ENCODE measurements at places on chromosomes 12 and 14. TPM values are rescaled to one million over a fixed set of nuclear protein-coding genes. Genes with fewer than 3 reads are reported as not detected.

Gene MIP
- not detected for polyA plus RNA-seq

Gene SSPN
- 5.2 TPM for polyA plus RNA-seq

Gene KLRD1
- polyA plus RNA-seq = 0.60 TPM

Gene GPRC5D
- not detected for polyA plus RNA-seq

Gene ASB2
- not detected for polyA plus RNA-seq

Gene RNASE3
- not detected for polyA plus RNA-seq

- peak overlapping the region; percentile 38 for H3K4me3 ChIP-seq
- no peaks in the 10 kb centered on the region for H3K36me3 ChIP-seq
- H3K4me1 ChIP-seq = no peaks in the 10 kb centered on the region
- no peak overlapping the region for H3K27ac ChIP-seq
Observed at GRCh38 chr12:585062-586061, 77.9 kb downstream of the NINJ2 start.

DNA sequence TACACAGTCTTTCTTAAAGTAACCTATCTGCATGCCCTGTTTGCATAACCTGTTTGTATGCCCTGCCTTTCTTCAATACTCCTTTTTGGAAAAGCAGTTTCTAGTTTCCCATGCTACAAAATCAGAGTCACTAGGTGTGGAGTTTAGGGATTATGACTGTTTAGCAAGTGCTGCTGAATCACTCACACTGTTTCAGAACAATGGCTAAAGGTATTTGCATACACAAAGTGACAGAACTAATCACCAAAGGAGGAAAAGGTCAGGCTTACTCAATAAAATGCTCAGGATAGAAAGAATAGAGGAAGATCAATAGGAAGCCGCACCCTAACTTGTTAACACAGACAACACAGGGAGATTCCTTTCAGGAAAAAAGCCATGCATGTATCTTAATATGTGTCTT lies 19.4 kb downstream of the EGLN3 start:
- H3K4me1 ChIP-seq = no peaks in the 10 kb centered on the region
- no peak overlapping the region for H3K4me3 ChIP-seq
- H3K27ac ChIP-seq = no peak overlapping the region
- H3K27me3 ChIP-seq = no peaks in the 10 kb centered on the region
- no peaks in the 10 kb centered on the region for H3K36me3 ChIP-seq

DNA sequence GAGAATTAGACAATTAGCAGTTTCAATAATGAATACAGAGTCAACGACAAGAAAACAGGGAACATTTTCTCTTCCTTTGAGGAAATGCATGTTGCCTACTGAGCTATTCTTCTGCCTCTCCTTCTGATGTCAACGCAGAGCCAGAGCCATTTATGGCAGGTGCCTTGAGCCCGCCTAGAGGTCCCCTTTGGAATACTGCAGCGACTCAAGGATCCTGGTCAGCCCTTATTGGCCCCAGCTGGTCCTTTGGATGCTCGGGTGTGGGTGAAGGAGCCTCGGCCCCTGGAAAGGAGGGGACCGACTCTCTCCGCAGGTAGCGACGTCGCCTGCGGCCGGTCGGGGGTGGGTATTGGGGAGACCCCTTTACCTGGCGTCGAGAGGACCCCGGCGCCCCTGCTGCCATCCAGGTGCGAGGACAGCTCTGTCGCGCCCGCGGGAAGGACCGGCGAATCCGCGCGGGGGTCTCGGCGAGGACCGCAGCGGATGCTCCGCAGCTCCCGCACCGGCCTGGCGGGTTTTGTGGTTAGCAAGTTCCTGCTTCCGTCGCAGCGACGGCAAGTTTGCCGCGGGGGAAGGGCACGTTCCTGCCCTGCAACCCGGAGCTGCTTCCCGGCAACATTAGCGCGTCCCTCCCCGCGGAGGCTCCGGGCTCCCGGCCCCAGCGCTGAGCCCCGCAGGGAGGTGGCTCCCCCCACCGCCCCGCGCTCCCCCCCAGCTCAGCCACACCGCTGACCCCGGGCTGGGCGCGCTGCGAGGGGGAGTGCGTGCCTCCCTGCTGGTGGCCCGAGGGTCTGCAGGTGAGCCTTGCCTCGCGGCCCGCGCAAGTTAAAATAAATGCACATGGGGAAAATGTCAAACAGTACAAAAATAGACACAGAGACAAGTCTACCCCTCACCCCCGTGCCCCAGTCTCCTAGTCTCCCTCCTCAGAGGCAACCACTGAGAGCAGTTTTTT lies at the start of gene MANSC1:
TSS of gene MANSC1 (minus strand) at position 532 of the 955 bp plus-strand sequence. CDS start 6,928 bp downstream, outside the sequence.
- H3K4me3 ChIP-seq = peak within 1 kb of the TSS; percentile 72
- H3K27ac ChIP-seq = peak within 1 kb of the TSS; percentile 79
- DNase-seq = peak; percentile 48
- no peaks in the 10 kb centered on the region for H3K27me3 ChIP-seq

GRCh38 chr12:38316391-38317129 lies at the start of gene ALG10B:
ALG10B (plus strand) TSS chr12:38316774; CDS start chr12:38316894, 120 bp downstream.
- H3K4me3 ChIP-seq = peak within 1 kb of the TSS; percentile 97
- peaks cover 18% of the 10 kb centered on the region for H3K4me1 ChIP-seq
- H3K36me3 ChIP-seq = no peaks in the 10 kb centered on the region
- peaks cover 4% of the 10 kb centered on the region for H3K27me3 ChIP-seq

DNA sequence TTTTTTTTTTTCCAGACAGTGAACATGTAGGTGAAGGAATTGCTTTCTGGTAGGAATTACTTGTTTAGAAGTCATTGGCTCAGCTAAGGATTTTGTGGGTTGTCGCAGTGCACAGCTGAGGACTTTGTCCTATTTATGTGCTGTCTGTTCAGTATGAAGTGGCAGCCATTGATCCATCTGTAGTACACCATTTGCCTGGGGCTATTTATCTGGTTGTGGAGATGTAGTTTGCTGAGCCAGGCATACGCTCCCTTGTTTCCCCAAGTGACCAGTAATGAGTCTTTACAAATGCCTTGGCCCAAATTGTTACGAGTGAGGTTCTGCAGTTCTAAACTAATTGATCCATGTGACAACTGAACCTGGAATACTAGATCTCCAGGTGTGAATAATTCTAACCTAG lies 140.1 kb downstream of the NRXN3 start:
- peaks cover 10% of the 10 kb centered on the region for H3K27me3 ChIP-seq
- no peak for DNase-seq
- H3K36me3 ChIP-seq = no peaks in the 10 kb centered on the region
- no peak overlapping the region for H3K4me3 ChIP-seq

DNA sequence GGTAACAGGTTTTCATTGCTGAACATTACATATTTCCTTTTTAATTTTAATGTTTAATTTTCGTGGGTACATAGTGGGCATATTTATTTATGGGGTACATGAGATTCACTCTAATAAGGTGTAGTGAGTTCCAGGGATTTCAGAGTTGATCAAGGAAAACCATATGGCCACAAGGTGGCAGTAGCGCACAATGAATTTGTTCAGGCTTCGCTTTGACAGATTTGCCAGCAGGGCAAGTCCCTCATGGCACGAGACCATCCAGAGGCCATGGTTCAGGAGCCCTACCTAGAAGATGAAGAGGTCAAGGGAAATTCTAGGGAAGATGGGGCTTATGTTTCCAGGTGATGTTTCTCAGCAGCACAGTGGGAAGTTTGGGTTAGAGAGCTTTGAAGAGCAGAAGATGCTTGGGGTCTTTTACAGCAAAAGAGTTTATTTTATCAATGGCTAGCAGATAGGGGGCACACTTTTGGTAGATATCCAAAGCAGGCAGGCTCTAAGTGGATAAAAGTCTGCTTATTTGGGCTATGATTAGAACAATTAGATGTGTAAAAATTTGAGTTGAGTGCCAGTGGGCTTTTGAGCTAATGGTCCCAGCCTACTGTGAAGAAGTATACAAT lies 1004.4 kb downstream of the AACS start:
- H3K4me3 ChIP-seq = no peak overlapping the region
- H3K27me3 ChIP-seq = no peaks in the 10 kb centered on the region
- H3K27ac ChIP-seq = no peak overlapping the region
- no peaks in the 10 kb centered on the region for H3K4me1 ChIP-seq
- no peaks in the 10 kb centered on the region for H3K36me3 ChIP-seq
- no peak for DNase-seq

GRCh38 chr12:213527-213932 lies 427 bp downstream of the SLC6A12 start:
- DNase-seq = no peak
- H3K4me3 ChIP-seq = peak overlapping the region; percentile 80
- peaks cover 14% of the 10 kb centered on the region for H3K4me1 ChIP-seq
- peaks cover 77% of the 10 kb centered on the region for H3K27me3 ChIP-seq

DNA sequence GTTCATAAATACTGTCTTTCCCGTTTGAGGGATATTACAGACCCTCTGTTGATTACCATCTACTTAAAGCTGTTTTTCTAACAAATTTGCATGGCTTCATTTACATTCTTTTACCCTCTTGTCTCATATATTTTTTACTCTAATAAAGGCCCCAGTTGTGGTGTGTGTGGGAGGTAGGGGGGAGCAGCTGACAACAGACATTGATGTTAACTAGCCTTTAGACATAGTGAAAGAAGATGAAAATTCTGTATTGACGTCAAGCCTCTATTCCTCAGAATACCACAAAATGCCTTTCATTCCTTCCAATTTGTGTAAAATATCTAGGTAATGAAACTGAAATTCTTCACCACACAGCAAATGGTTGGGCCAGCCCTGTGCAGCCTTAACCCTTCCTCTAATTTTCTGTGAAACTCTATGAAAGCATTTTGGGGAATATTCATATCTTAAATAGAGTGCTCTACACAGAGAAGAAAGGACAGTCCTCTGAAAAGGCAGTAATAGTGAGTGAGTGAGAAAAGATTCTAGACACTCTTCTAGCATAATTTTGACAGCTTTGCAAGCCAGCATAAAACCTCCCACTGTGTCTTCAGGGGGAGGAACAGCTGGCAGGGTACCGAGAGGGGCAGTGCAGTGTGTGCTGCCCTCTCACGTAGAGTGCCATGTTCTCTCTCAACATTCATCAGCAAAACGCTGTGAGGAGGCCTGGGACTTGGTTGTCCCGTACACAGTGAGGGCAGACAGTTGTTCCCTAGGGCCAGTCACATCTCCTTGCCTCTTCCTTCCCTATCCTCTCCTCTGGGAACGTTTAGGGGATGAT lies 20.1 kb upstream of the CERS5 start:
- H3K27me3 ChIP-seq = no peaks in the 10 kb centered on the region
- no peak for DNase-seq
- H3K27ac ChIP-seq = peak overlapping the region; percentile 47
- no peaks in the 10 kb centered on the region for H3K36me3 ChIP-seq
- no peak overlapping the region for H3K4me3 ChIP-seq
- H3K4me1 ChIP-seq = peaks cover 8% of the 10 kb centered on the region

DNA sequence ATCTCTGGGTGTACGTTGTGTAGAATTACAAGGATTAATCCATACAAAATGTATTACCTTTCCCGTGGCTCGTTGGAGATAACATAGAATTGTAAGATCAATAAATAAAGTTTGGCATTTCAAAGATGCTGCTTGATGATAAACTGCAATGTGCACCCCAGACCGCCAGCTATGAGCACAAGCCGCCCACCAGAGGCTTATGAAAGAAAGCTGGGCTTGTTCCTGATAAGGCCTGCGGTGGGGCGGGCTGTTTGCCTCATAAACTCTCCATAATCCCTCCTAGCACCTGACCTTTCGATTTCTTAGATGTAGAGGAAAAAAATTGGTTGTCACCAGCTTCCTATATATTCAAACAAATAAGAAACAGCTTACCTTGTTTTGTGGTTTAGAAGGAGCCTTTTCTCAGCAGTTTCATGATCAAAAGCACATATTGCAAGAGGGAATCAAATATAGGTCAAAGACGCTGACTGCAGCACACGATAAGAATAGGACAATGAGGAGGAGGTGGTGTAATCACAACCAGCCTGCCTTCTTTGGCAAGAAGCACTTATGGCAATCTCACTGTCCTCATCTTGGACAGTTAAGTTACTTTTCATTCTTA lies 293.6 kb downstream of the RMST start:
- no peak overlapping the region for H3K27ac ChIP-seq
- no peak for DNase-seq
- H3K4me1 ChIP-seq = no peaks in the 10 kb centered on the region
- H3K36me3 ChIP-seq = no peaks in the 10 kb centered on the region
- H3K27me3 ChIP-seq = no peaks in the 10 kb centered on the region

DNA sequence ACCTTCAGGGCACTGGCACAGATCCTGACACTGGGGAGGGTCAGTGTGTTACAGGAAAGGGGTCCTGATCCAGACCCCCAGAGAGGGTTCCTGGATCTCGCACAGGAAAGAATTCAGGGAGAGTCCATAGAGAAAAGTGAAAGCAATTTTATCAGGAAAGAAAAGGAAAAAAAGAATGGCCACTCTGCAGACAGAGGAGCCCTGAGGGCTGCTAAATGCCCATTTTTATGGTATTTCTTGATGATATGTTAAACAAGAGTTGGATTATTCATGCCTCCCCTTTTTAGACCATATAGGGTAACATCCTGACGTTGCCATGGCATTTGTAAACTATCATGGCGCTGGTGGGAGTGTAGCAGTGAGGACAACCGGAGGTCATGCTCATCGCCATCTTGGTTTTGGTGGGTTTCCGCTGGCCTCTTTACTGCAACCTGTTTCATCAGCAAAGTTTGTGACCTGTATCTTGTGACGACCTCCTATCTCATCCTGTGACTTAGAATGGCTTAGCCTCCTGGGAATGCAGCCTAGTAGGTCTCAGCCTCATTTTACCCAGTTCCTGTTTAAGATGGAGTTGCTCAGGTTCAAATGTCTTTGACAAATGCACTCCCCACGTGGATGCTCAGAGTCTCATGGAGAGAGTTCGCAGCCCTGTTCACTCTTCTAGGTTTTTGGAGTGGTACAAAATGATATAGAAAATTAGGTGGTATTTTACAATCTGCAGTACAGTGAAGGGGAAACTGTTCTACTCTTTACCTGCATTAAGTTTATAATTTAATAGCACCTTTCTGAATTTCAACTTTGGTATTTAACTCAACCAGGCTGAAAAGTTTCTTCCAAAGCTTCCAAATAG lies 1363.7 kb upstream of the TMEM132C start:
- H3K27me3 ChIP-seq = no peaks in the 10 kb centered on the region
- no peak overlapping the region for H3K4me3 ChIP-seq
- H3K4me1 ChIP-seq = no peaks in the 10 kb centered on the region
- no peaks in the 10 kb centered on the region for H3K36me3 ChIP-seq
- H3K27ac ChIP-seq = no peak overlapping the region

DNA sequence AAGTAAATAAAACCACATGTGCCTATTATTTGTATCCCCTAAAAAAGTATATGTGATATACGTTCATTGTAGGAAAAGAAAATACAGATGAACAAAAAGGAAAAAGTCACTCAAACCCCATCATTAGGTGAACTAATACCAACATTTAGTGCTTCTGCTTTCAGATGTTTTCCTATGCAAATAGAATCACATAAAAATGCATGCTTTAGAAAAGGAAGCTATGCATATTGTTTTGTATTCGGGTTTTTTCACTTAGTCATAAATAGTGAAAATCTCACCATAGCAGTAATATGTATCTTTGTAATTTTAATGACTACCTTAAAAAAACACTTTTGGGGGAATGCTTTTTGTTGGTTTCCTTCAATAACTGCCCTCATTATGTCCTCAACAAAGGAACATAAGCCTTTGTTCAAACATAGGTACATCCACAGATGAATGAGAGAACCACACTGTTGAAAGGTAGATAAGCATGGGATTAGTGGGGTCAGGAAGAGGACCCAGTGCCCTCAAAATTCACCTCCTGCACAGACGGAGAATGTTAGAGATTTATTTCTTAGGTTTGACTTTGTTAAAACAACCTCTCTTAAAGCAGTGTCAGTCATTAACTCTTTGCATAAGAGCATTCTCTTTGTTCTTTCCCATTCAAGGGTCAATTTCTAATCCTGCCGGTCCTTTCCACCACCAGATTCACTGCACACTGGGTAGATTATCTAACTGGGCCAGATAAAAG lies 6.5 kb downstream of the AMDHD1 start:
- no peak overlapping the region for H3K27ac ChIP-seq
- H3K4me3 ChIP-seq = no peak overlapping the region
- no peak for DNase-seq
- no peaks in the 10 kb centered on the region for H3K36me3 ChIP-seq

GRCh38 chr14:83470466-83470865 lies 1936.8 kb upstream of the SEL1L start:
- H3K4me3 ChIP-seq = no peak overlapping the region
- no peaks in the 10 kb centered on the region for H3K4me1 ChIP-seq
- H3K36me3 ChIP-seq = no peaks in the 10 kb centered on the region
- H3K27ac ChIP-seq = no peak overlapping the region
